ENCODE measurements at places on chromosomes 3 and 15. TPM values are rescaled to one million over a fixed set of nuclear protein-coding genes. Genes with fewer than 3 reads are reported as not detected.

GRCh38 chr15:91584895-91585294 lies 268.6 kb upstream of the SLCO3A1 start:
- no peaks in the 10 kb centered on the region for H3K27me3 ChIP-seq
- DNase-seq, result no peak
- H3K4me1 ChIP-seq, result no peaks in the 10 kb centered on the region
- H3K4me3 ChIP-seq, result no peak overlapping the region

DNA sequence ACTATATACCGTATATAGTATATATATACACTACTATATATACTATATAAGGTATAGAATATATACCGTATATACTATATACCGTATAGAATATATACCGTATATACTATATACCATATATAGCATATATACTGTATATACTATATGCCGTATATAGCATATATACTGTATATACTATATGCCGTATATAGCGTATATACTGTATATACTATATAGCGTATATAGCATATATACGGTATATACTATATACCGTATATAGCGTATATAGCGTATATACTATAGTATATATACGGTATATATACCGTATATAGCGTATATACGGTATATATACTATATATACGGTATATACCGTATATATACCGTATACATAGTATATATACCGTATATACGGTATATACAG lies 22.6 kb upstream of the HDGFL3 start:
- H3K27me3 ChIP-seq, result no peaks in the 10 kb centered on the region
- no peak overlapping the region for H3K27ac ChIP-seq
- DNase-seq, result no peak
- H3K36me3 ChIP-seq, result no peaks in the 10 kb centered on the region
- H3K4me1 ChIP-seq, result no peaks in the 10 kb centered on the region

DNA sequence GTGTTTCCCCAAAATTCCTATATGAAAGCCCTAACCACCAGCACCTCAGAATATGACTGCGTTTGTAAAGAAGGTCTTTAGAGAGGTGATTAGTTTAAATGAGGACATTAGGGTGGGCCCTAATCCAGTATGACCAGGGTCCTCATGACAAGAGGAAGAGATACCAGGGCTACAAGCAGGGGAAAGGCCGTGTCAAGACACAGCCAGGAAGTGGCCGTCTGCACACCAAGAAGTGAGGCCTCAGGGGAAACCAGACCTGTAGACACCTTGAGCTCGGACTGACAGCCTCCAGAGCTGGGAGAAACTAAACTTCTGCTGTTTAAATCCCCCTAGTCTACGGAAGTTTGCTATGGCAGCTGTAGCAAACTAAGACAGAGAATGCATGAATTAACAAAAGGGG lies 14.2 kb downstream of the KIF7 start:
- H3K36me3 ChIP-seq, result no peaks in the 10 kb centered on the region
- no peaks in the 10 kb centered on the region for H3K4me1 ChIP-seq
- H3K27ac ChIP-seq, result no peak overlapping the region
- H3K4me3 ChIP-seq, result no peak overlapping the region

DNA sequence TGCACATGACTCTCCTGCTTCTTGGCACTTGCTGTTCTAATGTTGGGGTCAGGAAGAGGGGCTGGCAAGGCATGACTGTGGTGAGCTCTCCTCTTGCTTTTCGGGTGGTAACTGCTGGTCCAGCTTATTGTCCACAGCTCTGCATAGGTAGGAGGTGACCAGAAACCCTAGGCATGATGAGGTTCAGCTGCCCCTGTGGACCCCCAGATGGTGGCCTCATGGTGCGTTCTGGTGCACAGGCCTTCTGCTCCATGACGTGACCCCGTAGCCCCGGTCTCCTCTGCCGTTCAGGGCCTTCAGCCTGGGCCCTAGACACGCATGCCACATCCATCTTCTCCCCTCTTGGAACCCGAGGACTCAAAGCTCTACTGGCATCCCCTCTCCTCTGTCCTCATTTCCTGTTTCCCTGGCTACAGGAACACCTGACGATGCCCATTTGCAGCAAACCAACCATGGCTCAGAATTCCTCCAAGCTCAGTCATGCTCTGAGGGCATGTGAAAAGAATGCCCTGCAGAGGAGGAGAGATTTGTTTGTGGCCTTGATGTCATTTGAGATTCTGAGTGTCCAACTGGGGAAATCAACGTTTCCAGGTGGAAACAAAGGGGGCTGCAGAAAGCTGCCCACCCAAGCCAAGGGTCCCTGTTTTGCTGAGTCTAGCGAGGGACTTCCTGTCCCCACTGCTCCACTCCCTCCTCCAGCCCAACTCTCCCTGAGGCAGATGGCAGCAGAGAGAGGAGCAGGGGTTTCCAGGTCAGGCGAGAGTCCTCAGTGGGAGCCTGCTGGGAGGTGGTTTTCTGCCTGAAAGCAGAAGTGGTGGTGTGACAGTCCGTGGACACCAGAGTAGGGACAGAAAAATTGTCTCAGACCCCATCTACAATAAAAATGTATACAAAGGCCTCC lies 198.7 kb upstream of the LYSMD4 start:
- H3K27me3 ChIP-seq, result no peaks in the 10 kb centered on the region
- no peak overlapping the region for H3K27ac ChIP-seq
- DNase-seq, result no peak
- no peaks in the 10 kb centered on the region for H3K36me3 ChIP-seq
- H3K4me3 ChIP-seq, result no peak overlapping the region
- H3K4me1 ChIP-seq, result peaks cover 1% of the 10 kb centered on the region

DNA sequence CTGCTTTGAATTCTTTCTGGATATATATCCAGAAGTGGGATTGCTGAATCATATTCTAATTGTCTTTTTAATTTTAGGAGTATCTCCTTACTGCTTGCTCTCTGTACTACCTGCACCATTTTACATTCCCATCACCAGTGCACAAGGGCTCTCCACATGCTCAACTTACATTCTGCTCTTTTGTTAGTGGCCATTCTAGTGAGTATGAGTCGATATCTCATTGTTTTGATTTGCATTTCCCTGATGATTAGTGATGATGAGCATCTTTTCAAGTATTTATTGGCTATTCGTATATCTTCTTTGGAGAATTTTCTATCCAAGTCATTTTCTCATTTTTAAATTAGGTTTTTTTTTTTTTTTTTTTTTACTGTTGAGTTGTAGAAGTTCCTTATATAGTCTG lies 29.5 kb downstream of the PFN2 start:
- no peaks in the 10 kb centered on the region for H3K27me3 ChIP-seq
- no peak overlapping the region for H3K4me3 ChIP-seq
- DNase-seq, result no peak
- no peak overlapping the region for H3K27ac ChIP-seq

- H3K36me3 ChIP-seq, result no peaks in the 10 kb centered on the region
- no peak for DNase-seq
- H3K4me3 ChIP-seq, result no peak overlapping the region
- H3K27me3 ChIP-seq, result no peaks in the 10 kb centered on the region
- no peak overlapping the region for H3K27ac ChIP-seq
These were observed 563.5 kb upstream of the CCDC54 start for GRCh38 chr3:106813742-106814141.

DNA sequence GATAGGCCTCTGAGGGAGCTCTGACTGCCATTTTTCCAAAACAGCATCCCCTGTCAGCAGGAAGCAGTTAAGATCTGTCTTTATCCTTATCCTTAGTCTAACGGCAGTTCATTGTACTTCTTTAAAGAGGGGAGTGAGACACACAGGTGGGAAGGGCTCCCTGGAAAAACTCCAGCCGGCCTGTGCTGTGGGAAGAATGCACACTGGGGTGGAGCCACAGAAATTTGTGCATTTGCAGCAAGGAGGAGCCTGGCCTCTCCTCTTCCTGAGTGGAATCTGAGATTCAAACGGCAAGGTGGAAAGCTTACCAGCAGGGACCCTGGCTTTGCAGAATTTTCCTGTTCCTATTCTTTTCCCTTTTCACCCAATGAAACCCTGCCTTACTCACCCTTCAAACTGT lies 1209.4 kb downstream of the ROBO2 start:
- no peak overlapping the region for H3K27ac ChIP-seq
- no peaks in the 10 kb centered on the region for H3K4me1 ChIP-seq
- no peaks in the 10 kb centered on the region for H3K36me3 ChIP-seq
- H3K27me3 ChIP-seq, result no peaks in the 10 kb centered on the region
- H3K4me3 ChIP-seq, result no peak overlapping the region

DNA sequence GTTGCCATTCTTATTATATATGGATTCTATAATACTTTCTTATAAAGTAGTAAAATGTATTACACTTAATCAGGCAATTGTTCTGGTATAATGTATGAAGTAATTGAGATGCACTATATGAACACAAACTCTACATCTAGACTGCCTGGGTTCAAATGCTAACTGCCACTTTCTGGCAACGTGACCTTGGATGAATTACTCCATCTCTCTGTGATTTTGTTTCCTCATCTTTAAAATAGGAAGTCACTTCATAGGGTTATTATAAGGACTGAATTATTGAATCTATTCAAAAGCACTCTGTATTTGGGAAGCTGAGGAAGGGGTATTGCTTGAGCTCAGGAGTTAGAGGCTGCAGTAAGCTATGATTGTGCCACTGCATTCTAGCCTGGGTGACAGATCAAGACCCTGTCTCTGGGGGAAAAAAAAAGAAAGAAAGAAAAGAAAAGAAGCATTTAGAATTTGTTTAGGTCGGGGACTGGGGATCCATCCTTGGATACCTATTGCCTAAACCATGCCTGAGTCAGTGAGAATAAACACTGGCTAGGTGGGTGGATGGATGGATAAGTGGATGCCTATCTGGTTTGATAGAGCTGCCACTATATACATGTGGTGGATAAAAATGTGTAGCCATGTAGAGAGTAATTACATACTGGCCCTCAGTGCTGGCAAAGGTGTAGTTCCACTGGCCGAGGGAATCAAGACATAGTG lies 2.5 kb downstream of the TM4SF1 start:
- no peak overlapping the region for H3K4me3 ChIP-seq
- no peak overlapping the region for H3K27ac ChIP-seq
- H3K4me1 ChIP-seq, result peaks cover 8% of the 10 kb centered on the region
- no peaks in the 10 kb centered on the region for H3K36me3 ChIP-seq
- DNase-seq, result no peak
- no peaks in the 10 kb centered on the region for H3K27me3 ChIP-seq

DNA sequence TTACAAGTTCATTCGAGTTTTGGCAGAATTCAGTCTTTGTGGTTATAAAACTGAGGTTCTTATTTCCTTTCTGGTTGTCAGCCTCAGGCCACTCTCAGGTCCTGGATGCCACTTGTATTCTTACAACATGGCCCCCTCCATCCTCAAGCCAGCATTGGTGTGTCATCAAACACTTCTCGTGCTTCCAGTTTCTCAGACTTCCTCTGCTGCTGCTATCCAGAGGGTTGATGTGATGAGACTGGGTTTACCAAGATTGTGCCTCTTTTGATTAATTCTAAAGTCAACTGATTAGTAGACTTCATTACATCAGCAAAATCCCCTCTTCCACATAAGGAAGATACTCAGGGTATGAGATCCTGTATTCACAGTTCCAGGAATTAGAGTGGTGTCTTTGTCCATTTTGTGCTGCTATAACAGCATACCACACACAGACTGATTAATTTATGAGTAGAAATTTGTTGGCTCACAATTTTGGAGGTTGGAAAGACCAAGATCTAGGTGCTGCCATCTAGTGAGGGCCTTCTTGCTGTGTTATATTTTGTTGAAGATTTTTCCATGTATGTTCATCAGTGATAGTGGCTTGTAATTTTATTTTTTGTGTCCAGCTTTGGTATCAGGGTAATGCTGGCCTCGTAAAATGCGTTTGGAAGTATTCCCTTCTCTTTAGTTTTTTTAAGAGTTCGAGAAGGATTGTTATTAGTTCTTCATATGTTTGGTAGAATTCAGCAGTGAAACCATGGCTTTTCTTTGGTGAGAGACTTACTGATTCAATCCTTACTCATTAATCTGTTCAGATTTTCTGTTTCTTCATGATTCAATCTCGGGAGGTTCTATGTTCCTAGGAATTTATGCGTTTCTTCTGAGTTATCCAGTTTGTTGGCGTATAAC lies 11.1 kb downstream of the LRCH3 start:
- no peaks in the 10 kb centered on the region for H3K36me3 ChIP-seq
- no peaks in the 10 kb centered on the region for H3K27me3 ChIP-seq
- H3K27ac ChIP-seq, result no peak overlapping the region
- H3K4me1 ChIP-seq, result peaks cover 8% of the 10 kb centered on the region
- no peak for DNase-seq

DNA sequence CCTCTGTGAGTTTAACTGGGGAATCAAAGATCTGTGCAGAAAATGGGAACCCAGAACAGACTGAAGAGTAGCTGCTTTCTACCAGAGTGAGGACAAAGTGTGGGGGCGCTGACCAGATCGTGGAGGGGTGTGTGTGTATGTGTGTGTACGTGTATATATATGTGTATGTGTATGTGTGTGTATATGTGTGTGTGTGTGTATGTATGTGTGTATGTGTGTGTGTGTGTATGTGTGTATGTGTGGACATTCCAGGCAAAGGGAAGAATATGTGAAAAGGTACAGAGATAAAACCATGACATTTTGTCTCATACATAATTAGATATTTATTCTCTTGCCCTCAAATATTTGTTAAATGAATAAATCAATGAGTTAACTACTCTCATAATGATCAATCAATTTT lies 54.9 kb upstream of the DPPA4 start:
- H3K36me3 ChIP-seq, result no peaks in the 10 kb centered on the region
- no peak overlapping the region for H3K4me3 ChIP-seq
- H3K27me3 ChIP-seq, result no peaks in the 10 kb centered on the region
- DNase-seq, result no peak
- no peaks in the 10 kb centered on the region for H3K4me1 ChIP-seq
- no peak overlapping the region for H3K27ac ChIP-seq

DNA sequence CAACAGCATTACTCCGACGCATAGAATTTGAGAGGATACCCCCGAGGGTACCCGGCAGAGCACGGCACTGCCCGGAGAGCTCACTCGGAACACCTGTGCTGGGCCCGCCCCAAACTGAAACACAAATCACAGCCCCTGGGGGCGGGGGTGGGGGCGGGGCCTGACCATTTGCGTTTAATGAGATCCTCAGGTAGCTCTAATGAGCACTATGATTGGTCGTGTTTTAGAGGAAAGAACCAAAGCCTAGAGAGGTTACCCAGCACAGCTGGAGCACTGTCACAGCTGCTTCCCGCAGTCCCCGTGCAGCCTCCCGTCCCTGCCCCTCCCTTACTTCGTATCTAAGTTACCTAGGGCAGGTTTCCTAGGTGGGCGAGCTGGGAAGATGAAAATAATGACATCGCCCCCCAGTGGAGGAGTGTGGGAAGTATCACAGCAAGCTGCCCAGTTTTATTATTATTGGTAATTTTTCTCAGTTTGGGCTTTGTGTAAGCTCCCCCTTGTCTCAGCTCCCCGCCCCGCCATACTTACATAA lies 187.1 kb downstream of the PDE8A start:
- no peak overlapping the region for H3K27ac ChIP-seq
- DNase-seq, result no peak
- no peak overlapping the region for H3K4me3 ChIP-seq

TMEM207 gene
- total RNA-seq, result not detected

SPINT1 gene
- total RNA-seq, result 22.9 TPM

CEMIP gene
- 4.7 TPM for total RNA-seq

All from ovary (tissue), 10 donors.